NCI-H524 (cell line): ENCODE measurements at places on chromosomes 6 and 20.

DNA sequence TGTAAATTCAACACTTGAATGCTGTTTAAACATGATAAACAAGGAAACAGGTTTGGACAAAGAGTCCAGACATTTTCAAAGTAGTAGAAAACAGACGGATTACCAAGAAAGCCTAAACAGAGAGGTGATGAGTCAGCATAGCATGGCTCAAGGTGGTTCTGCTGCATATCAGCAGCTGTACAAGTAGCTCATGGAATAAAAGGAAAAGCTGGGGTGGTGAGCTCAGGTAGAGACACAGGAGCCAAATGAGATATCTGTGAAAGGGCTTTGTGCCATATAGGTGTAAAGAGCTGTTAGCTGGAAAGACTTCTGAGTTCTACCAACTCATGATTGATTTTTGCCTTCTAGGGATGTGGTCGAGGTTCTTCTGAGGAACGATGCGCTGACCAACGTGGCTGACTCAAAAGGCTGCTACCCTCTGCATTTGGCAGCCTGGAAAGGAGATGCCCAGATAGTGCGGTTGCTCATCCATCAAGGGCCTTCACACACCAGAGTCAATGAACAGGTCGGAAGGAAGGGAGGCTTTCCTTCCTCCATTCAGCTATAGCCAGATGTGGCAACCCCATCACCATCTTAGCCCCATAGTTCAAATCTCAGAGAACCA lies 80.7 kb downstream of the ANKS1A start:
- no peak for DNase-seq

- DNase-seq: no peak
Measured at GRCh38 chr6:121732641-121733040, 297.2 kb downstream of the GJA1 start.

GRCh38 chr6:1325461-1326309 lies 13.8 kb downstream of the FOXQ1 start:
- DNase-seq: no peak

GRCh38 chr6:56232436-56232835 lies 14.9 kb downstream of the COL21A1 start:
- no peak for DNase-seq

DNA sequence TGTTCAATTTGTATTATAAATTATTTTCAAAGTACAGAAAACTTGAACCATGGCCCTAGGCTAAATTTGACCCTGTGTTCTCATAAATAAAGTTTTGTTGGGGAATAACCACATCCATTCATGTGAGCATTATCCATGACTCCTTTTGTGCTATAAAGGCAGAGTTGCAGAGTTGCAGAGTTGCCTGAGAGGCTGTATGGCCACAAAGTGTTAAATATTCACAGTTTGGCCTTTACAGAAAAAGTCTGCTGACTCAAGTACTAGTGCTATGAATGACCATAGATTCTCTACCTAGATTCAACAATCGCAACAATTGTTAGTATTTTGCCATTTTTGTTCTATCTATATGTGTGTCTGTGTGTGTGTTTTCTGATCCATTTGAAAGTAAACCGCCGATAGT lies 46.2 kb upstream of the BEND3 start:
- no peak for DNase-seq

DNA sequence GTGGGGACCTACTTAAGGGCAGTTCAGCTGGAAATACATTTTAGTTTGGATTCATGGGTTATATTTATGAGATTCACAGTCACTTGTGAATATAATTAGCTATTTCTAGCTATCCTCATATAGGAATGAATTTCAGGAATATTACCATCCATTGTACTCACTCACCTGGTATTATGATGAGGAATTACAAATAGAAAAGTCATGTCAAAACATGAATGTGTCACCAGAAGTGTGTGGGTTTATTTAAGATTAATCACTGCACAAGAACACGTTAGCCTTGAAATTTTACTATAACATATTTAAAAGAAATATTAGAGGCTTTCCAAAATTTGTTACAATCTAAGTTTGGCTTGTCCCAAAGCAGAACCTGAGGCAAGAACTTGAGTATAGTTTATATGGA lies 510.5 kb downstream of the PHF3 start:
- DNase-seq: no peak
